NCI-H524 treated with DMSO at 0.1 percent for 48 hours (cell line): ENCODE measurements at places on chromosomes 1 and 21.

GRCh38 chr1:99886841-99887240 lies 36.7 kb downstream of the AGL start:
- DNase-seq: no peak

DNA sequence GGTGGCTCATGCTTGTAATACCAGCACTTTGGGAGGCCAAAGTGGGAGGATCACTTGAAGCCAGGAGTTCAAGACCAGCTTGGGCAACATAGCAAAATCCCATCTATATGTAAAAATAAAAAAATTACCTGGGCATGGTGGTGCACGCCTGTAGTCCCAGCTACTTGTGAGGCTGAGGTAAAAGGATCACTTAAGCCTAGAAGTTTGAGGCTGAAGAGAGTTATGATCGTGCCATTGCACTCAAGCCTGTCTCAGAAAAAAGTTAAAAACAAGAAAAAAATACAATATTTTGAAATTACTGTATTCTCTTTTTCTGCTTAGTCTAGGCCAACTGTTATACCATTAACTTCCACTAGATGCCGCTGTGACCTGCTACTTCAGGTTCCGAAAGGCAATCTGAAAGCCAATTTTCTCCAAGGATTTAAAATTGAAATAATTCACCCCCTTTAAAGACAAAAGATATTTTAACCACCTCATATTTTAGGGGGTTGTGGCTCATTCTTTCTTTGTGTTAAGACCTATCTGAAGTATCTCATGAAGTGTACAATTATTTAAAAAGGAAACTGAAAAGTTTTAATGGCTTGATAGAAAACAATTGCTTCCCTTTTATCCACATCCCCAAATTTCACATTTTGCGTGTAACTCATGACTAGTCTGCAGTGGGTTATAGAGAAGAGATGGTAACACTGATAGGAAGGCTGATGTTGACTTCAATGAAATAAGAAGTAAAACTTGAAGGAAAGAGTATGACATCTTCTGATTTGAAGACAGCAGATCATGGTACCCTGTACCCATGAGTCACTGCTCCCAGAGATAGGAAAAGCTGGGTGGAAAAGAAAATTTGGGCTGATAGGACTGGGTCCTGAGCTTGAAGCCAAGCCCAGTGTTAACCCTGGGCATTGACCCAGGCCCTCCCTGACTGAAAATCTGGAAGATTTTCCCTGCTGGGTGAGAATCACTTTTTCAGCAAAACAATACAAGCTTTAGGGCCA lies 24.4 kb upstream of the CLDN14 start:
- no peak for DNase-seq

DNA sequence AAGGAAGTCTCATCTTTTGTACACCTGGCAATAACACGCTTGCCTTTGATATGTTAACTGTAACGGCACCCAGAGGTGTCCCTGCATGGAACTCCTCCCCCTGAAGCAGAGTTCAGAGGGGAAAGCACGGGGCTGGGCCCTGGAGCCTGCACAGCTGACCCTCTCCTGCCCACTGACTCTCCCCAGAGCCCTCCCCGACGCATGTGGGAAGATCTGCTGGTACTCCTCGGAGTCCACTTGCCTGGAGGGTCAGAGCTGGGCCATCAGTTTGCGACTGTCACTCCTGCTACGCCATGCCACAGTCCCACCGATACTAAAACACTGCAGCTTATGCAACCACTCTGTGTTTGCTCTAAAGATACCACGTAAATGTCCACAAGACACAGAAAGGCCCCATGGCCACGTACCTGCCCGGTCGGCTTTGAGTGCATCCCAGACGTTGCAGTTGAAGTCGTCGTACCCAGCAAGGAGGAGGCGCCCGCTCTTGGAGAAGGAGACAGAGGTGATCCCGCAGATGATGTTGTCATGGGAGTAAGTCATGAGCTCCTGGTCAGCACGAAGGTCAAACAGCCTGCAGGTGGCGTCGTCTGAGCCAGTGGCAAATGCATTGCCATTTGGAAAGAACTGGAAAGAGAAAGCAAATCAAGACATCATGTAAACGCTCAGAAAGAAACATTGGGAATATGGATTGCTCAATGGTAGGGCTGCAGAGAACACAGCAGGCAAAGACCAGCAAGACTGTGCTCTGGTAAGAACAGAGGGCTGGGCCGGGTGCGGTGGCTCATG lies 10.6 kb upstream of the NADK start:
- no peak for DNase-seq

GRCh38 chr1:92882819-92883218 lies 51.0 kb downstream of the RPL5 start:
- no peak for DNase-seq

DNA sequence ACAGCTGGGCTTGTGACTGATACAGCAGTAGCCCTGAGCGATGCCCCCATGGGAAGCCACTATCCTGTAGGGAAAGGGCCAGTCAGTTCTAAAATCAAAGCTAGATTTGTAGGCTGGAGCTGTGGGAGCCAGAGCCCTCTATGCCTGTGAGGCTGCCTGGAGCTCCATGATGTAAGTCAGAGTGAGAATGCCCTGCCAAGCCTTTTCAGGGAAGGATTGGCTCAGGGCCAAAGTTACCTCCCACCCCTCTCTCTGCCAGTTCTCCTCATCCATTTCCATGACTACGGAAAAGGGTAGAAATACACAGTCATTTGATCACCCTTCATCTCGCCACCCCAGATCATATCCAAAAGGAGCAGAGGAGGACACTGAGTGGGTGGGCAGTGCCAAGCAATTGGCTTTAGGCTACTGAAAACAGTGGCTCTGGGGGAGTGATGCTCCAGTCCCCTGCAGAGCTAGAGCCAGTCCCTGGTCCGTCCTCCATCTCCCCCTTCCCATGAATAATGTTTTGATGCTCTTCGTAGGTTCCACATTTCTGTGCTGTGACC lies 59.5 kb upstream of the KCNA3 start:
- DNase-seq: no peak

DNA sequence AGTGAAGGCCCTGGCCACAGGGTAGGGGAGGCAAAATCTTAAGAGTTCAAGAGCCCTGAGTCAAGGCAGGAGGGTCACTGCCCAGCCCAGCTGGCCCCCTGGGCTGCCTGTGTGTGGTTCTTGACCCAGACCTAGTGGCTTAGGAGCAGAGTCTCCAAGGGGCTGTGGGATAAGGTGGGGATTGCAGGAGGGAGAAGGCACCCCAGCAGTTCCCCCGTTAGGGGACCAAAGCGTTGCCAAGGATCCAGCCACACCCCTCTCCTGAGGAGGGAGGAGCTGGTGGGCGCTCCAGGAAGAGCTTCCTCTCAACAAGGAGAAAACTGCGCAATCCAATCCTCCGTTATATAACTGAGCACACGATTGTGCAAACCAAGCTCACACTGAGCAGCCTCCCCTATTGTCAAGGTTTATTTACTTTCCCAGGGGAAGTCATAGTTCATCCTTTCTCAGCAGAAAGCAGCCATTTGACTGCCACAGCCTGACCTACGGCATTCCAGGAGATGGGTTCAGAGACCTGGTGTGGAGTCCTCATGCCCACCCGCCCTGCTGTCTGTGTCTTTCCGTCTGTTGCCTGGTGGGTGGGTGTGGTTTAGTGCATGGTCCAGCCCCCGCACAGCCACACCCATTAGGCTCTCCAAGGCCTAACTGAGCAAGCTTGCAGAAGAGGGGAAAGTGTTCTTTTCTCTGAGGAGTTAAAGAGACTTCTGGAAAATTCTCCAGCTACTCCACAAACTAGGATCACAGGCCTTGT lies 3.5 kb downstream of the EPHX1 start:
- DNase-seq: no peak
